AG09319 (cell line): ENCODE measurements at places on chromosomes 1 and 21.

DNA sequence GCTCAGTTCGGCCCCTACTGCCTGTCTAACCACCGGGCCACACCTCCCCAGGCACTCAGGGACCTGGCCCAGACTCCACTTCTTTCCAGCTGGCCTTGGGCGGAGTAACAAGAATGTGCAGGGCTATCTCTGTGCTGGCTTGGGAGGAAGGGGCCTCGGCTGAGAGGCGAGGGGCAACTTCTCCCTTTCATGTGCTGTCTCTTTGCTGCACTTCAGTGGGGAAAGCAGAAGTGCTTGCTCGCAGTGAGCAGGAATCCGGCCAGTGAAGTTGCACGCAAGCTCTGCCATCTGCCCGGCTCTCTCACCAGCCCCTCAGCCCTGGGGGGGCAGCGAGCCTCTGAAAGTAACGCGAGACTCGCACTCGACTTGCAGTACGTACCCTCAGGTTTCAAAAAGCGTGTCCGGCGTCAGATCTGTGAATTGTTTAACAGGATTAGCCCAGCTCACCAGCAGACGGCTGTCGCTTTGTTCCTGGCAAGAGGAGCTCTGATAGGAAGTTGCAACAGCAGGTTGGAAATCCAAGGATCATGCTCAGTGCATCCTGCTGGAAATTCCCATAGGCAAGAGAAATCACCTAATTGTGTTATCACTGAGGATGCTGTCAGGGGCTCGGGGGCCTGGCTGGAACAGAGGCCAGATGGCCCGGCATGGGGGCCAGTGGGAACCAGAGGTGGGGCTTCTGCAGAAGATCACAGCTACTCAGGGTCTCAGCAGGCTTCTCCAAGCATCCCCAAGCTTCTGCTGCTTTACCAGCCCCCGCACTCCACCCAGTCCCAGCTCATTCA lies 221.1 kb downstream of the NPHP4 start:
- DNase-seq: no peak

DNA sequence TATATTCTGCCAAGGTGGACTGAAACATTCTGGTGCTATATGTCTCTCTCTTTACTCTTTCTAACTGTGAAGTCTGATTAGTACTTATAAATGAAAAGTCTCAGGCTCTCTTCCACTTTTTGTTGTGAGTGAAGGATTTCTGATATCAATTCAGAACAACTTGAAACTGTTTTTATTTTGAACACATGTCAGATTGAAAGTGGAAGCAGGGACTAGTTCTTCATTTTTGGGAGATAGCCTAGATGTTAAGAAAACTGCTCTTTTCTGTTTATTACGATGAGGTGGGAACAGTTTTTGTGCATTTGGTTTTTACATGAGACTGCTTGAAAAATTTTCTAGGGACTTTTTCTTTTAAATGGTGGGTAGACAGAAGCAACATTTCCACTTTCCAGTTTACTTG lies 14.5 kb upstream of the GBP3 start:
- DNase-seq: no peak

DNA sequence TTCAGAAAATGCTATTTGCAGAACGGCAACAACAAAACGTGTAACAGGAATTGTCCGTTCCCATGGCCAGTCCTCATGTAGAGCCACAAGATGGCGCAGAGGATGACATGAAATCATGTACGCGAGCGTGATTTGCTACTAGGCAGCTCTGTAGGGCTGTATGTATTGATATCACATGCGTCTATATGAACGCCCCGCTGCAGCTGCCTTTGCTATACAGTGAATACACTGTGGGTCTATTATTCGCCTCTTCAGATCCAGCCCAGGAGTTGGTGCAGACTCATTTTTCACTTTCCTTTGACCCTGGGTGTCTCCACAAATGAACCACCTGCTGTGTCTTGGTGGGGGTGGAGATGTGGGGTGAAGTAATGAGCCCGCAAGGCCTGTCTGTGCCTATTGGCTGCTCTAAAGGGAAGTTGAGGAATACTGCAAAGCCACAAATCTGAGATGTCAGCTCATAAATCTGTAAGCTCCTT lies 361.5 kb downstream of the KIF26B start:
- no peak for DNase-seq

DNA sequence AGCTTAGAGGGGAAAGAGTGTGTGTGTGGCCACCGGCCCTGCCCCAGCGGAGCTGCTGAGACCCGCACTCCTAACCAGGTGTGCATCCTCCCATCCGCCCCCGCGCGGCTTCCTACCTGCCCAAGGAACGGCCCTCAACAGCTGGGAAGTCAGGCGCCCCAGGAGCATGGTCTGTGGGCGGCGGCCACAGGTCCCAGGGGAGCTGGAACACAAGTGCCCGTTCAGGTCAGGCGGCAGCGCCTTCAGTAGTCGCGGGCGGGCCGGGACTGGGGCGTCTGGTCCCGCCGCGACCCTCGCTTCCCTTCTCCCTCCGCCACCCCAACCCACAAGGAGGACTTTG lies 448 bp downstream of the AURKAIP1 start:
- no peak for DNase-seq

- no peak for DNase-seq
Measured at GRCh38 chr21:26495283-26495849, 77.7 kb downstream of the CYYR1 start.

DNA sequence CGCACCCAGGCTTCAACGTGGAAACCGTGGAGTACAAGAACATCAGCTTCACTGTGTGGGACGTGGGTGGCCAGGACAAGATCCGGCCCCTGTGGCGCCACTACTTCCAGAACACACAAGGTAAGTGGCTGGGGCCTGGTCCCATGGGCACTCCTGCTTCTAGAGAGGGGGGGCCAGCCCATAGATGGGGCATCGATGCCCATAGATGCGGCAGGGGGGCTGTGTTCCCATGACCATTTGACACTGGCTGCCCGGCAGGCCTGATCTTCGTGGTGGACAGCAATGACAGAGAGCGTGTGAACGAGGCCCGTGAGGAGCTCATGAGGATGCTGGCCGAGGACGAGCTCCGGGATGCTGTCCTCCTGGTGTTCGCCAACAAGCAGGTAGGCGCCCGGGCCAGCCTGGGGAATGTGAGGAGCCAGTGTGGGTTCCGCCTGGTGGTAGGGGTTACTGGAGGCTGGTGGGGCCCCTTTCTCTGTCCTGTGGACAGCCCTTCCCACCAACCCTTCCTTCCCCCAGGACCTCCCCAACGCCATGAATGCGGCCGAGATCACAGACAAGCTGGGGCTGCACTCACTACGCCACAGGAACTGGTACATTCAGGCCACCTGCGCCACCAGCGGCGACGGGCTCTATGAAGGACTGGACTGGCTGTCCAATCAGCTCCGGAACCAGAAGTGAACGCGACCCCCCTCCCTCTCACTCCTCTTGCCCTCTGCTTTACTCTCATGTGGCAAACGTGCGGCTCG lies 5.6 kb downstream of the C1orf35 start:
- DNase-seq: no peak

- no peak for DNase-seq
Measured at GRCh38 chr1:22728751-22729399, 18.2 kb downstream of the EPHB2 start.

GRCh38 chr21:39095681-39096080 lies 87.6 kb downstream of the PSMG1 start:
- DNase-seq: no peak

DNA sequence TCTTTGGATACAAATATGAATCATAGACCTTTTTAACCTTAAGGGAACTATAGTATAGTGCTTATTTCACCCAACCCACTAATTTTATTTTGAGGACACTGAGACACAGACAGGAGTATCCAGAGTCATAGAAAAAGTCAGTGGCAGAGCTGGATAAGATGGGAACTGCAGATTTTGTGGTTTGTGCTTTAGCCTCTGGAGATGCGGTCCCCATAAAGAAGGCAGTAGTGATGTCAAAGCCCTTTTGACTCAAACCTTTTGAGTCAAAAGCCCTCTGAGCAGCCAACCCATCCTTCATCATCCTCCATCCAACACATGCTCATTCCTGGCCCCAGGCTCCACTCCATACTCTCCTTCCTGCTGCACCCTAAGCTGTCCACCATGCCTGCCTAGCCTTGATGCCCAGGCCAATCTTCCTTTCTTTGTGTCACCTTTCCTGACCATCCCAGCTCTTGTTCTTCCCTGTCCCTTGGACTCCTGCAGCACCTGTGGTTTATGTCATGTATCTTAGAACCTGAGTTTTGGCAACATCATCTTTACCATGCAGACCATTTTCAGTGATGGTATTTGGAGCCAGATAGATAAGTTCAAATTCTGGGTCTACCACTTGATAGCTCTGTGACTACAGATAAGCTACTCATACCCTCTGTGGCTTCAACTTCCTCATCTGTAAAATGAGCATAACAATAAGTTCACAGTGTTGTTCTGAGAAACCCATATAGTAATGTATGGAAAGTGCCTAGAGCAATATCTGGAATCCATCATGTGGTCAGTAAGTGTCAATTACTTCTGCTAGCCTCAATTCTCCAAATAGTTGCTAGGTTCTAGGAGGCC lies 20.1 kb downstream of the SLAMF1 start:
- no peak for DNase-seq

DNA sequence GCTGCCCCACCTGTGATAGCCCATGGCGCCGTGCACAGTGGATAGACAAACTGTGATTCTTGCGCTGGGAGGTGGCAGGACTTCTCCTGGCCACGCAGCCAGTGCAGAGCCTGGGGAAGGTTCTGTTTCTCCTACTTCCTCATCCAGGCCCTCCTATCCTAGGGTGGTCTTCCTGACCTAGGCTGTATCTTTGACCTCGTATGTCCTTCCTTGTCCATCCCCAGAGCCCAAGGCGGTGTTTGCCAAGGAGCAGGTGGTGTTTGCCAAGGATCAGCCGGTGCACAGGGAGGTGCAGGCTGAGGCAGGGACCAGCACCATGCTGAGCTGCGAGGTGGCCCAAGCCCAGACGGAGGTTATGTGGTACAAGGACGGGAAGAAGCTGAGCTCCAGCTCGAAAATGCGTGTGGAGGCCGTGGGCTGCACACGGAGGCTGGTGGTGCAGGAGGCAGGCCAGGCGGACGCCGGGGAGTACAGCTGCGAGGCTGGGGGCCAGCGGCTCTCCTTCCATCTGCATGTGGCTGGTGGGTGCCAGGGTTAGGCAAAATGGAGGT lies 63.9 kb downstream of the OBSCN start:
- DNase-seq: no peak

DNA sequence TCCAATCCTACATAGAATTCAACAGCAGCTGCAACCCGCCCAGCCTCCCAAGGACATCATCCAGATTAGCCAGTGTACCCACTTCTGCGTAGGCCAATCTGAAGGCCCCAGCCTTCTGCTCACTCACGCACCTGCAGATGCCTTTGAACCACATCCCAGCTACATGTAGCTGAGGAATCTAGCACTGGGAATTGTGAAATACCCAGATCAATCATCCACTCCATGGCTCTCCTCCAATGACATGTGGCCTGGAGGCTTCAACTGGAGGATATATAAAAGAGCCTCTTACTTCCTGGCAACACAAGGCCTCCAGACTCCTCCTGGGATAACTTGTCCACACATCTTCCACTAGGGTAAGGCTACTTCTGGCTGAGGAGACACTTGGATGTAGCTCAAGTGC lies at the start of gene LCE6A:
LCE6A (plus strand) TSS at position 301 of the 400 bp plus-strand sequence. CDS start 665 bp downstream, outside the sequence.
- DNase-seq: no peak

DNA sequence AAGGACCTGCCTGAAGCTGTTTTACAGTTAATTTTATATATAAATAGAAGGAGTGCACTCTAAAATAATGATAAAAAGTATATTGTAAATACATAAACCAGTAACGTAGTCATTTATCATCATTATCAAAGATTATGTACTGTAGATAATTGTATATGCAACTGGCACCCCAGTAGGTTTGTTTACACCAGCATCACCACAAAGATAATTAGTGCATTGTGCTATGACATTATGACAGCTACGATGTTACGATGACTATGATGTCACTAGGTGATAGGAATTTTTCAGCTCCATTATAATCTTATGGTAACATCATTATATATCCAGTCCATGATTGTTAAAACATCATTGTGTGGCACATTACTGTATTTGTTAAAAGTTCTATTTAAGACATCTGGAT lies 185.2 kb downstream of the LBR start:
- no peak for DNase-seq

- DNase-seq: no peak
Measured at GRCh38 chr21:37675202-37675801, 241.0 kb downstream of the KCNJ6 start.

- DNase-seq: no peak
Measured at GRCh38 chr21:19540287-19540686, 1136.7 kb upstream of the TMPRSS15 start.

GRCh38 chr1:186225096-186225495 lies 150.0 kb downstream of the TPR start:
- DNase-seq: no peak
